Smooth muscle cell of trachea (primary cell): ENCODE measurements at places on chromosomes 2 and 18. TPM values are rescaled to one million over a fixed set of nuclear protein-coding genes. Genes with fewer than 3 reads are reported as not detected.

DSC1 gene
- total RNA-seq = not detected in 2 replicates

ATF2 gene
- total RNA-seq = 48.8 and 57.6 TPM in 2 replicates

MFSD6 gene
- total RNA-seq = 19.8 and 25.6 TPM in 2 replicates

G6PC2 gene
- not detected in 2 replicates for total RNA-seq

MC5R gene
- not detected in 2 replicates for total RNA-seq

LDAH gene
- total RNA-seq = 15.9 and 27.5 TPM in 2 replicates

RPIA gene
- total RNA-seq = 5.1 and 7.0 TPM in 2 replicates

PRSS56 gene
- total RNA-seq = not detected in 2 replicates

PAX8 gene
- 0.87 and 1.5 TPM in 2 replicates for total RNA-seq

PROKR1 gene
- total RNA-seq = not detected in 2 replicates
